ENCODE measurements at places on chromosomes 5 and 9. TPM values are rescaled to one million over a fixed set of nuclear protein-coding genes. Genes with fewer than 3 reads are reported as not detected.
A peak's percentile ranks its signal among the peaks of the same experiment; 100 is the strongest.

DNA sequence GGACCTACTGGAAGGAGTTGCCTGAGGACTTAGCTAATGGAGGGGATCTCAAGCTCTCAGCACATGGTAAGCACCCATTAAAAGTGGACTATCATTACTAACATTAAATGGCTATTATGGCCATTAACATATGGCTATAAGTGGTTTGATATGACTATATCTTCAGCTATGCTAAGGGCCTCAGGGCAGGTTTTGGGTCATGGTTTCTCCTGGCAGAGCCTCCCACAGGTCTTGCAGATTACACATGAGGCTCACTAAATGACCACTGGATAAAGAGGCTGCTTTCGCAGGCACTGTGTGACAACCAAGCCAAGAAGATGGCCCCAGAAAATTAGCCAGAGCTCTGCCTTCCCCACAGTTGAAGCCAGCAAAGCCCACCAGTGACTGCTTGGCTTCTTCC lies 15.4 kb downstream of the CCNJL start:
- H3K36me3 ChIP-seq: no peaks in the 10 kb centered on the region
- no peak overlapping the region for H3K4me3 ChIP-seq
- no peaks in the 10 kb centered on the region for H3K4me1 ChIP-seq
- DNase-seq: no peak

PCDHGB7 gene
- total RNA-seq: 7.9 TPM

GRCh38 chr5:124649491-124650146 lies 96.8 kb downstream of the ZNF608 start:
- peak overlapping the region; percentile 33 for H3K27ac ChIP-seq
- H3K36me3 ChIP-seq: no peaks in the 10 kb centered on the region

GRCh38 chr5:114361724-114362196 lies at the start of gene KCNN2:
TSS of gene KCNN2 (plus strand) at chr5:114362070. CDS start at chr5:114362140, 70 bp downstream.
- H3K27ac ChIP-seq: peak within 1 kb of the TSS; percentile 69
- peak within 1 kb of the TSS; percentile 81 for H3K4me3 ChIP-seq
- H3K4me1 ChIP-seq: peaks cover 23% of the 10 kb centered on the region
- peak; percentile 93 for DNase-seq

DNA sequence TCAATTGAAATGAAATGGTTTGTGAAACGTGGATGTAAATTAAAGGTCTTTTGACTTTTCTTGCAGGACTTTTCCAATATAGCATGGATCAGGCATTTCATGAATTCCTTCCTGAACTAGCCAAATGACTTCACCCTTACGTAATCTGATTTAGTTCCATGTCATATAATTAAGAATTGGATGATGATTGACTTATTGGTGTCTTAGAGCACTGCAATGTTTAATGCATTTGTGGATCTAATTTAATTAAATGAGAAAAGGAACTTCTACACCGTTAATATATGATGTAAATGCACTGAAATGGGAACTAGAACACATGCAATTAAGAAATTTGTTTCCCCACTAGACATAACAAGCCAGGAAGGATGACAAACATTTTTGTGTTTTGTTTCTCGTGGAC lies 228.8 kb downstream of the FBXL7 start:
- no peak for DNase-seq
- no peak overlapping the region for H3K4me3 ChIP-seq
- no peaks in the 10 kb centered on the region for H3K4me1 ChIP-seq
- no peaks in the 10 kb centered on the region for H3K27me3 ChIP-seq

DNA sequence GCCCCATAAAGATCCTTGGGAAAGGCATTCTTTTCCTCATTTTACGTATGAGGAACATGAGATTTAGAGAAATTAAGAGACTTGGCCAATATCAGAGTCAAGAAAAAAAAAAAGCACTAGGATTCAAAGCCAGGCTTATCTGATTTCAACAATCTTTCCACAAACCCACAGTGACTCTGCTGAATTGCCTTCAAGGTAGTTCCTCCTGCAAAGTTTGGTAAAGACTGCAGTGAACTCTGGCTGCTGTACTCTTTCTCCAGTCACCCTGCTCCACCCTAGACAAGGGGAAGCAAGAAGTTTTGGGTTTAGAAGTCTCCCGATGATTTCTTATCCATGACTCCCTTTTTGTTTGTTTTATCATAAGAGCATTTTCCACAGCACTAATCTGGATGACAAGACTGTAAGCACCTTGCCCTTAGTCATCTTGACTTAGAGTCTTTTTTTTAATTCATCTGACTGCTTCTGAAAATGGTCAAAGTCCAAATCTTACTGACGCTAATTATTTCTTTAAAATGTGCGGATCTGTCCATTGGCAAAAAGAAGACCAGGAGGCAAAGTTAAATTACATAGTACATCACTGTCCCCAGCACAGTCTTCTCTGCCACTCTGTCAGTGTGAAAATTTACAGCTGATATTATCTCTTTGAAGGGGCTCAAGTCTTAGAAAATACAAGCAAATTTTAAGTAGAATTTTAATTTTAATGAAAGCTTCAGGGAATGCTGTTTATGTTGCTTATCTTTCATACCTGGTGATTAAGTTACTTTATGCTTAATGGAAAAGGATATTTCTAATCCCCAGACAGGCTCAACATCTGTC lies 180.1 kb downstream of the TTLL11 start:
- H3K4me3 ChIP-seq: no peak overlapping the region
- H3K36me3 ChIP-seq: no peaks in the 10 kb centered on the region
- no peak for DNase-seq
- no peaks in the 10 kb centered on the region for H3K27me3 ChIP-seq

PRRT1B gene
- total RNA-seq: 0.33 TPM

- no peaks in the 10 kb centered on the region for H3K27me3 ChIP-seq
- H3K4me1 ChIP-seq: peaks cover 47% of the 10 kb centered on the region
- H3K27ac ChIP-seq: peak overlapping the region; percentile 66
- no peaks in the 10 kb centered on the region for H3K36me3 ChIP-seq
- DNase-seq: peak; percentile 68
- no peak overlapping the region for H3K4me3 ChIP-seq
These were observed 119.1 kb downstream of the C9orf50 start for GRCh38 chr9:129501771-129502319.

GRCh38 chr9:84615544-84615943 lies 54.0 kb upstream of the NTRK2 start:
- DNase-seq: no peak
- H3K27me3 ChIP-seq: no peaks in the 10 kb centered on the region
- H3K27ac ChIP-seq: no peak overlapping the region
- no peaks in the 10 kb centered on the region for H3K36me3 ChIP-seq
- no peaks in the 10 kb centered on the region for H3K4me1 ChIP-seq

GRCh38 chr5:172585114-172585513 lies 55.9 kb upstream of the NEURL1B start:
- DNase-seq: no peak
- no peaks in the 10 kb centered on the region for H3K27me3 ChIP-seq
- H3K4me3 ChIP-seq: no peak overlapping the region
- H3K27ac ChIP-seq: no peak overlapping the region
- no peaks in the 10 kb centered on the region for H3K36me3 ChIP-seq

DNA sequence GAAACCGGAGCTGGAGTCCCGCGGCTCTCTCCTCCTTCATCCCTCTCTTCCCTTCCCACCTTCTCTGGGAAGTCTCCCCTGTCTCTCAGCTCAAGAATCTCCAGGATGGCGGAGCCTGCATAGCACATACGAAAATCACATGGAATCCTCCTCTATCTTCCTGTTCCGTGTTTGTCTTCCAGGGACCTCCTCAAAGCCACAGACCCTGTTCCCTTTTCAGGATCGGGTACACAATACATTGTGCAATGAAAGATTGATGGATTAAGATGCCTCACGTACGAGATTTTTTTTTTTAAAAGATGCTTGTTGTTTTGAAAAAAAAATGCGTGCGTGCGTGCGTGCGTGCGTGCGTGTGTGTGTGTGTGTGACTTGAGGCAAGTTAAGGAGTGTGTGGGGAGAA lies 46.6 kb upstream of the OLFM1 start:
- H3K4me3 ChIP-seq: no peak overlapping the region
- H3K27ac ChIP-seq: no peak overlapping the region
- no peaks in the 10 kb centered on the region for H3K4me1 ChIP-seq
- DNase-seq: no peak

DNA sequence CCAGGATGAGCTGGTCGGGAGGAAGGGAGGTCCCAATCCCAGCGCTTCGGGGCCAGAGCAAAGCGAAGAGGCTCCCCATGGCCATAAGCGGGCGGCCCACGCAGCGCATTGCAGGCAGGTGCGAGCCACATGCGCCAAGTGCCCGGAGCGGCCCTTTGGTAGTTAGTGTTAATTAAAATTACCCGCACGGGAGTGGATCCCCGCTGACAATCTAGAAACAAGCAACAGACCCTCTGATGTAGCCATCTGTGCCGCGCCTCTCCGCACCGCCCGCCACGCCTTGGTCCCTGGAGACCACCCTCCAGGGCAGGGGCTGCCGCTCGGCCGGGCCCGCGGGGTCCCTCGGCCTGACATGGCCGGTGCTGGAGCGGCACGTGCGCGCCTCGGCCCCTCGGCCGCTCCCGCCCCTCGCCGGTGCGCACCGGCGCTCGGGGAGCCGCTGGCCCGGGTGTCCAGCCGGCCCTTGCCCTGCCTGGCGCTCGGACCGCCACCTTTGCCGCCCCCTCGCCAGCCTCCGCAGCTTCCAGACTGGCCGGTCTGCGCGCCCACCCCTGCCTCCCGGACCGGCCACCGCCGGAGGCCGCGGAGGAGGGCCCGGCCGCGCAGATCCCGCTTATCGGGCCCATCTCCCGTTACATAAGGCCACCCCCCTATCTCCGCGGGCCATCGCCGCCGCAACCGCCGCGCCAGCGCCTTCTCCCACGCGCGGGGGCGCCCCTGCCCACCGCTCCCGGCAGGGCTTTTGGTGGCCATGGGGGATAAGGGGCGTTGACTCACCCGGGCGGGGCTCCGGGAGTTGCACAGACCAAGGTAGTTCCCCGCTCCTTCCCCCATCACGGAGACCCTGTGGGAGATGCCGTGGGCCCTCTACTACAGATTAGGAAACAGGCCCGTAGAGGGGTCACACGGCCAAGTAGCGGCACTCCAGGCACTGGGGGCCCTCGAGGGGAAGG lies 1.9 kb upstream of the IL13 start:
- H3K27ac ChIP-seq: no peak overlapping the region
- H3K36me3 ChIP-seq: no peaks in the 10 kb centered on the region
- H3K4me1 ChIP-seq: peaks cover 12% of the 10 kb centered on the region

DNA sequence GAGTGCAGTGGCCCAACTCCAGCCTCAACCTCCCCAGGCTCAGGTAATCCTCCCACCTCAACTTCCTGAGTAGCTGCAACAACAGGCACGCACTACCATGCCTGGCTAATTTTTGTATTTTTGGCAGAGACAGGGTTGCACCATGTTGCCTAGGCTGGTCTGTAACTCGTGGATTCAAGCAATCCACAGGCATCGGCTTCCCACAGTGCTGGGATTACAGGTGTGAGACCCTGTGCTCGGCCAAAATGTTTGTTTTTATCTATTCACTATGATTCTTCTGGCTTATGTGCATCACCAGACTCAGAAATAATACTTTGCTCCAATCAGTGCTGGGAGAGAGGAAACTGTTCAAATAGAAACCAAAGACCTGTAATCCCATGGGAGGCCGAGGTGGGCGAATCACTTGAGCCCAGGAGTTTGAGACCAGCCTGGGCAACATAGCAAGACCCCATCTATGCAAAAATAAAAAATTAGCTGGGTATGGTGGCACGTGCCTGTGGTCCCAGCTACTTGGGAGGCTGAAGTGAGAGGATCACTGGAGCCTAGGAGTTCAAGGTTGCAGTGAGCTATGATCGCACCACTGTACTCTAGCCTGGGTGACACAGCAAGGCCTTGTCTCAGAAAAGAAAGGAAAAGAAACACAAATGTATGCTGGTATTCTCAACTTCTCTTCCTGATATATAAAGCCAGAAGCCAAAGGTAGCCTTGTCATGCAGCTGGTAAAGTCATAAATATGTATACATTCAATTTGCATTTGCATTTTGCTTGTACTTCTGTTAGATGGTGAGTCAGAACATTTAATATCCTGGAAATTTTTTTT lies 4.5 kb downstream of the PIP5K1B start:
- no peaks in the 10 kb centered on the region for H3K27me3 ChIP-seq
- H3K36me3 ChIP-seq: no peaks in the 10 kb centered on the region
- peaks cover 19% of the 10 kb centered on the region for H3K4me1 ChIP-seq
- DNase-seq: no peak

GRCh38 chr5:41112486-41113455 lies 41.6 kb upstream of the MROH2B start:
- H3K27ac ChIP-seq: no peak overlapping the region
- H3K4me1 ChIP-seq: no peaks in the 10 kb centered on the region
- DNase-seq: no peak
- no peak overlapping the region for H3K4me3 ChIP-seq
- no peaks in the 10 kb centered on the region for H3K36me3 ChIP-seq

GRCh38 chr5:125326150-125326510 lies 579.7 kb upstream of the ZNF608 start:
- H3K4me3 ChIP-seq: no peak overlapping the region
- H3K36me3 ChIP-seq: no peaks in the 10 kb centered on the region
- peak; percentile 40 for DNase-seq
- peaks cover 6% of the 10 kb centered on the region for H3K4me1 ChIP-seq
- H3K27ac ChIP-seq: no peak overlapping the region

PRR16 gene
- total RNA-seq: 0.78 TPM

C8G gene
- not detected for total RNA-seq

GRCh38 chr9:87581513-87581912 lies 83.8 kb downstream of the DAPK1 start:
- H3K27ac ChIP-seq: peak overlapping the region; percentile 77
- H3K4me1 ChIP-seq: peaks cover 51% of the 10 kb centered on the region
- no peaks in the 10 kb centered on the region for H3K36me3 ChIP-seq
- H3K27me3 ChIP-seq: no peaks in the 10 kb centered on the region
- no peak overlapping the region for H3K4me3 ChIP-seq
- DNase-seq: no peak

DNA sequence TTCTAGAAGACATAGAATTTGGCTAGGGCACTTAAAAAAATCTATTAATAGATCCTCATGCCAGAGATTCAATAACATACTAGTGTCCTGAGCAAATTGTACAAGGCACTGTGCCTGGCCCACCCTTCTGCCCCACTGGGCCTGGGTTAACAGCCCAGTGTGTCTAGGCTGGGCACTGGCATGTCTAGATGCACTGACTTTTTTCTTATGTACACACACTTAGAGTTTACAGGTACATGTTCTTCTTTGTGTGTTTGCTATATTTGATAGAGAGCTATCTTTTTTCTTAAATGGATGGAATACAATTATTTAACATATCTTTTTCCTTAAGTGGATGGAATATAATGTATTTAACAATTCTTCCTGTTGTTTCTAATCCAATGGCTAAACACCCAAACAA lies 241.5 kb downstream of the AUH start:
- H3K27ac ChIP-seq: no peak overlapping the region
- H3K4me1 ChIP-seq: peaks cover 21% of the 10 kb centered on the region
- no peak overlapping the region for H3K4me3 ChIP-seq

DNA sequence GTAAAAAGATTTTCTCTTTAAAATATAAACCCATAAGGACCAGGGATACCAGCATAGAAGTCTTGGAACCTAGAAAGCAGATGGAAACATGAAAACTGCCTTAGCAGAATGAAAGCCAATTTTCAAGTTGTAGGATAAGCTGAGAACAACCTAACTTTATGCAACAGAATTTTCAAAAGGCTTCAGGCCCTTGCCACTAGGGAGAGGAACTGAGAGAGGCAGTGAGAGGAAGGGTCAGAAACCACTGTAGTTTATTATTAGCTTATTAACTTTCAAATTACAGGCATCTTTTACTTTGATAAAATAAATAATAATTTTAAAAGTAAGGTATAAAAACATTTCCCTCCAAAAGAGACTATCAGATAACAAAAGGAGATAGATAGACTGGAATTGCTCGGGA lies 33.4 kb downstream of the FAM81B start:
- H3K36me3 ChIP-seq: no peaks in the 10 kb centered on the region
- no peaks in the 10 kb centered on the region for H3K27me3 ChIP-seq
